ENCODE measurements at places on chromosomes 1 and 21. TPM values are rescaled to one million over a fixed set of nuclear protein-coding genes. Genes with fewer than 3 reads are reported as not detected.

Gene GPR61
- total RNA-seq: not detected

Gene FOXO6
- 21.1 TPM for total RNA-seq

Gene CELA3A
- total RNA-seq: not detected

Gene ELOVL1
- total RNA-seq: 52.2 TPM

Gene CELA3B
- not detected for total RNA-seq

Gene NR0B2
- 7.2 TPM for total RNA-seq

Gene FALEC
- 0.80 TPM for total RNA-seq

Gene CLEC20A
- total RNA-seq: not detected

GRCh38 chr21:29114765-29115500 is 15.5 kb upstream of the MAP3K7CL start:
- no peaks in the 10 kb centered on the region for H3K36me3 ChIP-seq
- peaks cover 9% of the 10 kb centered on the region for H3K4me1 ChIP-seq

GRCh38 chr1:67956116-67956515 is 94.3 kb downstream of the DIRAS3 start:
- peaks cover 8% of the 10 kb centered on the region for H3K27me3 ChIP-seq
- H3K4me1 ChIP-seq: peaks cover 11% of the 10 kb centered on the region
- no peaks in the 10 kb centered on the region for H3K36me3 ChIP-seq
- DNase-seq: no peak
- no peak overlapping the region for H3K4me3 ChIP-seq

GRCh38 chr1:225896937-225897549 is 8.1 kb upstream of the LEFTY1 start:
- no peak for DNase-seq
- H3K27me3 ChIP-seq: no peaks in the 10 kb centered on the region
- peaks cover 10% of the 10 kb centered on the region for H3K4me1 ChIP-seq
- no peaks in the 10 kb centered on the region for H3K36me3 ChIP-seq
- H3K4me3 ChIP-seq: no peak overlapping the region

DNA sequence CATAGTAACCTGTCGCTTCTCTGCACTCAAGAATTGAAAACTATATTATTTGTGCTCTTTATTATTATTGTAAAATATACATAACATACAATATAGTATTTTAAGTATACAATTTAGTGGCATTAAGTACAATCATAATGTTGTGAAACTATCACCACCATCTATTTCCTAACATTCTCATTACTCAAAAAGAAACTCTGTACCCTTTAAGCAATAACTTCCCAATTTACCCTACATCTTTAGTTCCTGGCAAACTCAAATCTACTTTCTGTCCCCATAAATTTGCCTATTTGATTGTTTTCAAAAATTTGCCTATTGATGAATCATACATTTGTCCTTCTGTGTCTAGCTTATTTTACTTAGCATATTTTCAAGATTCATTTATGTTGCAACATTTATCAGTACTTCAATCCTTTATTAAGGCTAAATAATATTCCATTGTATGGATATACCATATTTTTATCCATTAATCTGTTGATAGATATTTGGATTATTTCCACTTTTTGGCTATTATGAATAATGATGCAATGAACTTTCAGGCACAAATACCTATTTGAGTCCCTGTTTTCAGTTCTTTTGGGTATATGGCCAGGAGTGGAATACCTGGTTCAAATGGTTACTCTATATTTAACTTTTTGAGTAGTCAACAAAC is 99.6 kb upstream of the DMRTA2 start:
- H3K27me3 ChIP-seq: peaks cover 11% of the 10 kb centered on the region
- H3K4me3 ChIP-seq: no peak overlapping the region
- no peak overlapping the region for H3K27ac ChIP-seq
- peaks cover 20% of the 10 kb centered on the region for H3K36me3 ChIP-seq

GRCh38 chr1:235893840-235894239 is 27.1 kb upstream of the LYST start:
- no peak overlapping the region for H3K4me3 ChIP-seq
- H3K4me1 ChIP-seq: peaks cover 13% of the 10 kb centered on the region
- H3K27me3 ChIP-seq: no peaks in the 10 kb centered on the region
- no peak for DNase-seq
- H3K27ac ChIP-seq: peak overlapping the region; percentile 36

DNA sequence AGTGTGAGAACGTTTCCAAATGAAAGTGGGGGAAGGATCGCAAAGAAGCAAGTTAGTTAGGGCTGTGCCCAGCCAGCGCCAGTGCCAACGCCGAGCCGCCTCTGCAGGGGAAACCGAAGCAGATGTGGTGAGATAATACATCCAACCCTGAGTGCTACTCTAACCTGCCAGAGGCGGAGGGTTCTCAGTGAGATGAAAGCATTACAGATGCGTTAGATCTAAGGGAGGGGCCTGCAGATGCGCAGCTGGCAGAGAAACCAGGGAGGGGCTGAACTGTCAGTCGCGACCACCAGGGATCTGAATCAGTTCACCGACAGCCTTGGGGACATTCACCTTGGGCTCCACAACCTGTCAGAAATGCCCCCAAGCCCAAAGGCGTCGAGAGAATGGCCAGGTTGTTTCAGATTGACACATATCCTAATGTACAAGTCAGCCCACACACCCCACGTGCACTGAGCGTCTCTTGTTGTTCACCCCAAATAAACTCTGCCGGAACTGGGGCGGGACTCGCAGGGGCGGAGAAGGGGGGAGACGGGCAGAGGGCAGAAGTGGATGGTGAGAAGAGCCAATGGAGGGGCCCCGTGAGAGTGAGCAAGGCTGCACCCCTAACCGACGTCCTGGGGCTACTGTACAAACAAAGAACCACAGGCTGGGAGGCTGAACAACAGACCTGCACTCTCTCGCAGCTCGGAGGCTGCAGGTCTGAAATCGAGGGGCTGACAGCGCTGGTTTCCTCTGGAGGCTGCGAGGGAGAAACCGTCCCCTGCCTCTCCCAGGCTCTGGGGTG is 8.7 kb upstream of the UMODL1 start:
- peaks cover 14% of the 10 kb centered on the region for H3K4me1 ChIP-seq
- H3K4me3 ChIP-seq: no peak overlapping the region
- no peaks in the 10 kb centered on the region for H3K36me3 ChIP-seq
- H3K27ac ChIP-seq: no peak overlapping the region

DNA sequence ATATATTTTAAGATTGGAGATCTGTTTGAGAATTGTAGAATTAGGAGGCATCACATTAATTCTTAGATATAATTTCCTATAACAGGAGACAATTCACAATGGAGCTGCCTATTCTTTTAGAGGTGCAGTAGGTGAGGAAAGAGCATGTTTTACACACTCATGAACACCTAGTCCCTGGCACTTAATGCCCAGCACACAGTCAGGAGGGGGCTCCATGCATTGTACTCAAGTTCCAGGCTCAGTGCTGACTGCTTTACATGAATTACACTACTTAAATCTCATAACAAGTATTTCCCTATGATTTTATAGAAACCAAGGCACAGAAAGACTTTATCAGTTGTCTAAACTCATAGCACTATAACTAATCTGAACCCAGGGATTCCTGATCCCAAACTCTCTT is 360 bp upstream of the GBP3 start:
- H3K36me3 ChIP-seq: peaks cover 3% of the 10 kb centered on the region
- no peak for DNase-seq
- peak overlapping the region; percentile 83 for H3K4me3 ChIP-seq

- DNase-seq: no peak
- H3K4me3 ChIP-seq: no peak overlapping the region
- H3K36me3 ChIP-seq: no peaks in the 10 kb centered on the region
- H3K4me1 ChIP-seq: peaks cover 10% of the 10 kb centered on the region
- H3K27ac ChIP-seq: peak overlapping the region; percentile 41
These were observed 21.9 kb upstream of the PLEKHG5 start for GRCh38 chr1:6513320-6513801.

DNA sequence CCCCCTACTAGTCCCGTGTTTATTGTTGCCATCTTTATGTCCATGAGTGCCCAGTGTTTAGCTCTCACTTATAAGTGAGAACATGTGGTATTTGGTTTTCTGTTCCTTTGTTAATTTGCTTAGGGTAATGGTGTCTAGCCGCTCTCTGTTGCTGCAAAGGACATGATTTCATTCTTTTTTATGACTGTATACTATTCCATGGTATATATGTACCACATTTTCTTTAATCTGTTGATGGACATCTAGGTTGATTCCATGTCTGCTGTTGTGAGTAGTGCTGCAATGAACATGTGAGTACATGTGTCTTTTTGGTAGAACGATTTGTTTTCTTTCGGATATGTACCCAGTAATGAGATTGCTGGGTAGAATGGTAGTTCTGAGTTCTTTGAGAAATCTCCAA is 44.2 kb upstream of the METTL18 start:
- H3K4me3 ChIP-seq: no peak overlapping the region
- DNase-seq: no peak
- H3K36me3 ChIP-seq: peaks cover 44% of the 10 kb centered on the region
- H3K27me3 ChIP-seq: no peaks in the 10 kb centered on the region
- no peaks in the 10 kb centered on the region for H3K4me1 ChIP-seq

DNA sequence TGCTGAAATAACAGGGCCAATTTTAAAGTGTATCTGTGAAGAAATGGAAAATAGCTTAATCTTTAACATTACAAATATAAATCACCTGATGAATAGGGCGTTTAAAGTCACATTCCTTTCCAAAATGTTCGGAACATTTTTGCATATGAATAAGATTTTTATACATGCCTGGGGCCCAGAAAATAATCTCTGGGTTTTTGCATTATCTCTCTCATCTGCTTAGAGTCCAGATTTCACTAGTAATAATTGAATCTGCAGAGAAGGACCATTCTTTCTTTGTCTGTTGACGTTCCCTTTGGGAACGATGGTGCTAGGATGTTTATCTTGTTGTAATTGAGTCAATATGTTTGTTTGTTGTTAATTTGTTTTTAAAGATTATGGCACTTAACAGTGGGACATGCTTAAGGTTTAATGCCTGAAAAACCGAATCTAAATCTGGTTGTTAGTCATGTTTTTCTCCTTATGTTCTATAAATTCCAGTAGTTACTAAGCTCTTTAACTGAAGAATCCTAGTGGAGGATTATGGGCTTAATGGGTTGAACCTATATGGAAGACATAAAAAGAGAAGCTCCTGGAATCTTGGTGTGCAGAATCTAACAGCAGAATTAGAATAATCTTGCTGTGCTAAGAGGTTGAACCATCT is 140.6 kb downstream of the VPS13D start:
- H3K4me1 ChIP-seq: peaks cover 28% of the 10 kb centered on the region
- peaks cover 51% of the 10 kb centered on the region for H3K36me3 ChIP-seq
- H3K4me3 ChIP-seq: no peak overlapping the region
- no peak for DNase-seq
- no peak overlapping the region for H3K27ac ChIP-seq
- no peaks in the 10 kb centered on the region for H3K27me3 ChIP-seq

GRCh38 chr1:15735304-15736037 is 587 bp upstream of the SLC25A34 start:
- no peaks in the 10 kb centered on the region for H3K27me3 ChIP-seq
- no peak for DNase-seq
- no peaks in the 10 kb centered on the region for H3K36me3 ChIP-seq
- H3K4me1 ChIP-seq: peaks cover 13% of the 10 kb centered on the region
- H3K4me3 ChIP-seq: no peak overlapping the region

- H3K27me3 ChIP-seq: no peaks in the 10 kb centered on the region
- peak overlapping the region; percentile 96 for H3K4me3 ChIP-seq
- H3K36me3 ChIP-seq: peaks cover 14% of the 10 kb centered on the region
- no peak for DNase-seq
- H3K27ac ChIP-seq: peak overlapping the region; percentile 95
These were observed 1.2 kb downstream of the KDM4A start for GRCh38 chr1:43651188-43651587.

DNA sequence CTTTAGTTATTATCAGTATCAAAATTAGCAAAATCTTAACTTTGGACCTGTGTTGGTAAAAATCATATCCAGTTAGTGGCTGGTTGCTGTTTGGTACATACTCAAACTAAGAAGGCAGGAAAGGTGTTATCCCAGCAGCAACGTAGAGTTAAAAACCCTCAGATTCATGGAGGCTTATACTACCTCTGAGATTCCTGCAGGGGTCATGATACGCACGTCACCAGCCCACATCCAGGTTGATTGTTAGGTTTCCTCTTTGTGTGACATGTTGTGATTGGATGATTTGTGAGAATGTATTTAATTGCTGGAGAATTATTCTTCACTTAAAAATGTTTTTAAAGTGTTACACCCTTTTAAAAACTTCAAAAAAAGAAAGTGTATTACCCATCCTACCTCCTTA is 423.3 kb upstream of the ADGRL2 start:
- DNase-seq: no peak
- no peak overlapping the region for H3K27ac ChIP-seq
- H3K4me1 ChIP-seq: no peaks in the 10 kb centered on the region

DNA sequence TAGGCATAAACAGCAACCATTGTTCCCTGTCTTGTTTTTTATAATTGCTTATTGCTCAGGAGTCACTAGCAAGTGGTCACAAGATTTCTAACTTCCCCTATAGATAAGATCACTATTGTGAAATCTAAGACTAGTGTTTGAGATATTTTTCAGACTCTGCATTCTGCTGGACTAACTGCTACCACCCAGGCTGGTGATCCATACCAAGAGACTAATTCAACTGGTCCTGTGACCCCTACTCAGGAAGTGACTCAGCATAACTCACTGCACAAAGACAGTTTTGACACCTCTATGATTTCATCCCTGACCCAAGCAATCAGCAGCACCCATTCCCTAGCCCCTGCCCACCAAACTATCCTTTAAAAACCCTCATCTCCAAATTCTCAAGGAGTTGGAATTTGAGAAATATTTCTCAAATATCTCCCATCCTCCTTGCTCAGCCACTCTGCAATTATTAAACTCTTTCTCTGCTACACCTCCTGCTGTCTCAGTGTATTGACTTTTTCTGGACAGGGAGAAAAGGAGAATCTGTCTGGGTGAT is 52.7 kb downstream of the TRIM33 start:
- peak overlapping the region; percentile 75 for H3K27ac ChIP-seq
- peak overlapping the region; percentile 8 for H3K4me3 ChIP-seq
- H3K36me3 ChIP-seq: peaks cover 50% of the 10 kb centered on the region
- peaks cover 8% of the 10 kb centered on the region for H3K4me1 ChIP-seq

- peaks cover 17% of the 10 kb centered on the region for H3K4me1 ChIP-seq
- peak; percentile 89 for DNase-seq
- peaks cover 6% of the 10 kb centered on the region for H3K36me3 ChIP-seq
- no peaks in the 10 kb centered on the region for H3K27me3 ChIP-seq
These were observed at the start of gene FNBP1L for GRCh38 chr1:93447481-93448291. Gene FNBP1L, plus strand, starts transcription at chr1:93448118. Its CDS starts 164 bp downstream, at chr1:93448282.

All from type B pancreatic cell (in vitro differentiated cells).